Non-pigmented ciliary epithelial cell (primary cell): ENCODE measurements at places on chromosomes 1 and 21.

DNA sequence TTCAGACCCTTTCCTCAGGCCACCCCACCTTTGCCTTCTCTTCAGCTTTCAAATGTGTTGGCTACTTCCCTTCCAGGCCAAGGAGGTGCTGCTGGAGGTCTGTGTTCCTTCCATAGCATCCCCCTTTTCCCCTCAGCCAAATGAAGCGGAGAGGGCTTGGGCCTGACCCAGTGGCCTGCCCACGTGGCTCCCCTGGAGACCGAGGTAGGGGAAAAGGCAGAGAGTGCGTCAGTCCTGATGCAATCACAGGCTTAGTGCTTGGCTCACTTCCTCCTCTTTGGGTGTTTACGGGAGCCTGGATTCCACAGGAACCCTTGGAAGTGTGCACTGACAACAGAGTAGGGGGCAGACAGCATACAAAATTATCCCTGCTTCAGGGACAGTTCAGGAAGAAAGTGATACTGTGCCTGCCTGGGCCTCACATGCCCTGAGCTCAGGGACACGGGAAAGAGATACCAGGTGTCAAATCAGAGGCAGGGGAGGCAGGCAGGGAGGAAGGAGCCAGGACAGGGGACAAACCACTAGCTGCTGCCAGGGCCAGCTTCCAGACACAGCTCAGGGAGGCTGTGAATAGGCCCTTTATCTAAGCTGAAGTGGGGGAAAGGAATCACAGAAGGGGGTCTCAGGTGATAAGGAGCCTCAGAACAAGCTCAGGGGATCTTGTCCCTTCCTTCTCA lies 16.6 kb upstream of the PTP4A2 start:
- peak; percentile 93 for DNase-seq

DNA sequence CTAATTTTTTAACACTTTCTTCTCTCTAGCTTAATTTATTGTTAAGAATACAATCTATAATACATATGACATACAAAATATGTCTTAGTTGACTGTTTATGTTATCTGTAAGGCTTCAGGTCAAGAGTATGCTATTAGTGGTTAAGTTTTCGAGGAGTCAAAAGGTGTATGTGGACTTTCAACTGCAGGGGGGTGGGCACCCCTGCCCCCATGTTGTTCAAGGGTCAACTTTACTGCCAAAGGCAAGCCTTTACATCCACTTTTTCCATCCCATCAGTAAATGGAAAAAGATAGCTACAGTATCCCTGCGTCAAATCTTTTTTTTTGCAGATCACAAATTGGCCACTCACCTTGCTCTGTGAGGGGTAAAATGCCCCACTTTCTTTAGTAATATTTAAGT lies 6.3 kb downstream of the METTL18 start:
- DNase-seq: no peak

DNA sequence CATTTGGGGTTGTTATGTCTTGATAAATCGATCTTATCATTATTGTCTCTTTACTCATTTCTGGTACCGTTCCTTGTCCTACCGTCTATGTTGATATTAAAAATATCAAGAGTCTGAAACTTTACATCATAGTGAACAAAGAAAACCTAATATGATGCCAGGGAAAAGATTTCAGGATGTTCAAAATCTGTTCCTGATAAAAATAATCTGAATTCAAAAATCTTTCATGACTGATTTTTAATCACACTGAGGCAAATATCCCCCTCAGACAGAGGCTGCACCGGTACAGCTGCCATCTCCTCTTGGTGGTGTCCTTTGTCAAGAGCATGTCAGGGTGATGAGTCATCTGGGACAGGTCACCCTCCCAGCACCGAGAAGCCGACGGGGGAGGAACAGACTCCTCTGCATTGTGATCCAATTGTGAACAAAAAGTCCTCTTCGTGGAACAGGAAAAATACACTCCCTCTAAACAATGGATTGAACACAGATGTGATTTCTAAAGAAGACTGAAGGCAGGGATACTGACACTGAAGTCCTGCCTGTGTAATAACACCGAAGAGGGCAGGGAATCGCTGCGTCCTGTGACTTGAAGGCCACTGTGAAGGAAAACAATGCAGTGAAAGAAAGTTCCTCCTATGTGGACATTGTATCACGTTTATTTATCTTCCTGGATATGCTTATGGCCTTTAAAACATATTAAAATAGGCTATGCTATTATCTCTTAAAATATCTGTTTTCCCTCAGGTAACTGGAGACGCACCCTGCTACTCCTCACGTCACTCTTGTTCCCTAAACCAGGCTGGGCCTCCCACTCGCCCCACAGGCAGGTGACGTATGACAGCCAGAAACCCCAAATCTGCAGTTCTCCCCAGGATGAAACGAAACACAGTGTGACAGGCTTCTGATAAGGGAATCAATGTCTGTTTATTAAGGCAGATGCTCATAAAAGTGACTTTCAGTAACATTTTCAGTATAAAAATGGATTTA lies 4.3 kb upstream of the SPATC1L start:
- peak; percentile 36 for DNase-seq

- no peak for DNase-seq
These were observed 53.1 kb downstream of the S100B start for GRCh38 chr21:46551636-46552241.

DNA sequence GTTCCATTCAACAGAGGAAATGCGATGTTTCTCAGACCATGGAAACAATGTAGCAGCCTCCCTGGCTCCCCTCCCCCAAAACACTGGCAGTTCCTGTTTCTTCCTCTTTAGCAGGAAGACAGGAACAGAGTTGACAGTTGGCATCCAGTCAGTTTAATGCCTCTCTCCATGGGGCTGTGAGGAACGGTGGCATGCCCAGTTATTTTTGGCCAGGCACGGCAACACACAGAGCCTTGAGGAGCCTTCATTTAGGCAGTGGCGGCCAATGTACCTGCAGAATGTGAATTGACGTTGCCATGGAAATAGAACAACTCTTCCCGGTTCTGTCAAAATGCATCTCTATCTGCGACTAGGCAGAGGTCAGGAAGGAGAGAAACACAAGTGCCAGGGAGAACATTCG lies 330.6 kb downstream of the DSCAM start:
- no peak for DNase-seq

DNA sequence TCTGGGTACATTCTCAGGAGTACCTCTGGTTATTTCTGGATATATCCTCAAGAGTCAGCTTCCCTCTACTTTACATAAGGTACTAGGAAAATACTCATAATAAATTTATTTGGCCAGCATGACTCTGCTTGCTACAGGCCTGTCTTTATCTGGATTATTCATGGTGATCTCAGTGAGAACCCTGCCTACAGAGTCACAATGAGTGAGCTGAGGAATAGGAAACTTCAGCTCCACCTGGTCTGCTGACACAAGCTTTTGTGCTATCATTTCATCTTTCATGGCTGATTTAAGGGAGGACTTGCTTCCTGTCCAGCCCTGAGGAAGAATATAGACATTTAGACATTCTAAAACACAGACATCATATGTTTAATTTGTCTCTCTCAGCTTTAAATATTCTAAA lies 19.5 kb upstream of the SUCO start:
- peak; percentile 20 for DNase-seq

DNA sequence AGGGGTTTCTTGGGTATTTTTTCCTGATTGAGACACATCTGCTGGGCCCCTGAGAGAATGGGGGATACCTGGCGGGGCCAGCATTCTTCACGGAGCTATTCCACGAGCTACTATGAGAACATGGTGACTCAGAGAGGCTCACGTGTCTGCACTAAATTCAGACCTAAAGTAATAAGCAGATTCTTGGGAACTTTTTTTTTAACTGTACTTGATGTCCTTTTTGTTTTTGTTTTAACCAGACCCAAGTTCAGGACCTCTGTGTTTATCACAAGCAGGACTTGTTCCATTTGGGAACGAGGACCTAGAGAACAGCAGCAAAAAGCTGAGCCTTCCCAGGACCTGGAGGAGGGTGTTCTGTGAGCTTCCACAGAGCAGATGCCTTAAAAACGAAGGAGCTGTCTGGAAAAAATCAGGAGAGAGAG lies 44.0 kb downstream of the EVA1C start:
- no peak for DNase-seq

- DNase-seq: no peak
These were observed 670 bp downstream of the CLSTN1 start for GRCh38 chr1:9822897-9823692.

- DNase-seq: no peak
These were observed 23.7 kb upstream of the CSF3R start for GRCh38 chr1:36506276-36506920.

DNA sequence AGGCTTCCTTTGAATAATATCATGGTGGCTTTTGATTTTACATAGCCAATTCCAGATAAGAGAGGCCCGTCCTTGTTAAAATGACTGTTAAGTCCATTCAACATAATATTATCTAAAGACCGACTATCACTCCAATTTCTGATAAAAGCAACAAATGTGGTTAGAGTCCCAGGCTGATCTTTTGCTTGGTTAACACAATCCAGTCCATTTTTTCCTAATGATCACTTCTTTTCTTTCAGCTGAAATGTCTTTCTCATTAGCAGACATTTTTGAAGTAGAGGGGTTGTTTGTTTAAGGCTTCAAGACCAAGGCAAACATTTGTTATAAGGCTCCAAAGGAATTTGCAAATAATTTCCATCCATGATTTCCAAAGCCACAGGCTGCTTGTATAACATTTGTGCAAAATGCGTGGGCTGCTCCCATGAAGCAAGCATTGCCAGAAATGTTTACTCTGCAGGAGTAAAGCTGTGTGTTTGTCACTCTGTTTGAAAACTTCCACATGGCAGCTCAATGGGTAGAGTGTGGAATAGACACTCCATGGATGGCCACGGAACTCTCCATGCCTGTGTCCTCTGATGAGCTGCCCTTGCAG lies 111.5 kb downstream of the PSMG1 start:
- no peak for DNase-seq

DNA sequence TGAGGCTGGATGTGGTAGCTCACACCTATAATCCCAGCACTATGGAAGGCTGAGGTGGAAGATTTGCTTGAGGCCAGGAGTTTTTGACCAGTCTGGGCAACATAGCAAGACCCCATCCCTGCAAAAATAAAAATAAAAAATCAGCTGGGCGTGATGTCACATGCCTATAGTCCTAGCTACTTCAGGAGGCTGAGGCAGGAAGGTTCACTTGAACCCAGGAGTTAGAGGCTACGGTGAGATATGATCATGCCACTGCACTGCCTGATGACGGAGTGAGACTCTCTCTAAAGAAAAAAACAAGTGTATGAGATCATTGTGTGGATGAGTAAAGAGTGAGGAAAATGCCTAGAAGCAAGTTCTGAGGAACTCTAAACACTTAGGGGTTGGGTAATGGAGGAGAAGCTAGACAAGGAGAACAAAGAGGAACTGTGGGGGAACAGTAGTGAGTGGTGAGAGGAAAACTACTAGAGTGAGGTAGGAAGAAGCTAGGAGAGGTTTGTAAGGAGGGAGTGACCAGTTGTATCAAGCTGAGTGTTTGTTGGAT lies 17.0 kb downstream of the CLIC4 start:
- DNase-seq: no peak

DNA sequence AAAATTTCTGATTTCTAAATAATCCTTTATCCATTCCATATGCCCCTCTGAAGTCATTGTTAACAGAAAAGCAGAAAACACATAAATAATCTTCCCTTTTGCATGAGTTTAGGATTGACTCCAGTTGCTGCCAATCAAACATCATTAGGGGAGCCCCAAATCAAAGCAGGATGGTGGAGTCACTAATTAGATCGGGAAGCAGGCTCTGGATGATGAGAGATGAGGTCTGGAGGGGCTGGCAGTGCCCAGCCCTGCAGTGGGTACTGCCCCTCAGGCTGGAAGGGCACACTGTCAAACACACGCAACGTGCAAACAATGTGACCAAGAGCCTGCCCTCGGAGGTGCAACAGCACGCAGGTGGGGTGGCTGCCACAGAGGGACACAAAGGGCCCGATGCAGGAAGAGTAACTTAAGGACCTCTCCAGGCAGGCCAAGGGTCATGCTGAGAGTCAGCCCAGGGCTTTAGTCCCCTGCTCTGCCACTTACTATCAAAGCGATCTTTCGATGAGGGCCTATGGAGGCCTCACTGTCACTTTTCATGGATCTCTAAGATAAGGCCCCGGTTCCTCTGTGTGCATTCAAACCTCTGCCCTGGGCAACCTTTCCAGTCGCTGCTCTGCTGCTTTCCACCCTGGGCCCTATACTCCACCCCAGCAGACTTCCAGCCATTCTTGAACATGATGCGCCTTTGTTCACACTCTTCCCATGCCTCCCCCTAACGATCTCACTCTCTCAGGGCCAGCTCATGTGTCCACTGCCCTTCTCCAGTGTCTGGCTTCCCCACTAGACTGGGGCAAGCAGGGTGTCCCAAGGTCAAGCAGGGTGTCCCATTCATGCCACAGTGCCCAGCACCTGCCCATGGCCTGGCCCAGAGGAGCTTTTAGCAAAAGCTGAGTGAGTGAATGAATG lies 98.9 kb downstream of the DMRTB1 start:
- no peak for DNase-seq

DNA sequence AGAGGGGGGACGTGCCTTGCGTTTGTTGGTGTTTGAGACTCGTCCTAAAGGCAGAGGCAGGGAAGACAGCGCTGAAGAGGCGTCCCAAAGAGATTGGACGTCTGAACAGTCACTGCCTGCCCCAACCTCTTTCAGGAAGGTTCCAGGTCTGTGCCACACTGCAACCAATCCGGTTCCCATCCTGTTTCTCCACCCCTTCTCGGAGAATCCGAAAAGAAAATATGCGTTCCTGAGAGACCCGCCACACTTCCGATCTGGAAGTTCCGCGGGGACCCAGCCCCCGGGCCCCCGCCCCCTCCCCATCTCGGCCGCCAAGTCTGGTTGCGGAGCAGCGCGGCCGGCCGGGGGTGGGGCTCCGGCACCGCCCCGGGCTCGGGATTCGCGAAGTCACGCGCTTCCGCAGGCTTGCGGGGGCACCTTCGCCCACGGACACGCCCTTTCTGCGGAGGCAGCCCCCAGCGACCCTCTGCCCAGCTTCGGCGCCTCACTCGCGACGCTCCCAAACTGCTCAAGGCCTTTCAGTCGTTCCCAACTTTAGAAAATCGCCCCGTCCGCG lies 124.5 kb upstream of the DPYD start:
- DNase-seq: no peak

- DNase-seq: no peak
These were observed 23.8 kb upstream of the LRRC8C start for GRCh38 chr1:89608984-89609725.
